ENCODE measurements at places on chromosomes 4 and X.

DNA sequence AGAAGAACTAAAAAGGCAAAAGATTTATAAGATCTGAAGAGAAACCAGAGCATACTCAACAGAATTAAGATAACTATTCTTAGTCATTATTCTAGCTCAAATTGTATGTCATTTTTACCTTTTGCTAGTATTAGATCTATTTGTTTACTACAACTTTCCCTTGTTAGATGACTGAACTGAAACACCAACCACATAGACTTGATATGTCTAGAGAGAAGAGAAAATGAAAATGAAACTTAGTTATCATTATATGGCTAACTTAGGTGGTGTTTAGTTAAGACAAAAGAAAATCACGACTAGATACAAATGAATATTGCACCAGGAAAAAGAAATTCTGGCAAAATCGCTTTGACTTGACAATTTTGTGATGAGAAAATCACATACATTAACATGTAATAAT is 690.8 kb downstream of the PCDH18 start:
- DNase-seq, result no peak

GRCh38 chr4:161816958-161817357 is 346.8 kb downstream of the FSTL5 start:
- no peak for DNase-seq

DNA sequence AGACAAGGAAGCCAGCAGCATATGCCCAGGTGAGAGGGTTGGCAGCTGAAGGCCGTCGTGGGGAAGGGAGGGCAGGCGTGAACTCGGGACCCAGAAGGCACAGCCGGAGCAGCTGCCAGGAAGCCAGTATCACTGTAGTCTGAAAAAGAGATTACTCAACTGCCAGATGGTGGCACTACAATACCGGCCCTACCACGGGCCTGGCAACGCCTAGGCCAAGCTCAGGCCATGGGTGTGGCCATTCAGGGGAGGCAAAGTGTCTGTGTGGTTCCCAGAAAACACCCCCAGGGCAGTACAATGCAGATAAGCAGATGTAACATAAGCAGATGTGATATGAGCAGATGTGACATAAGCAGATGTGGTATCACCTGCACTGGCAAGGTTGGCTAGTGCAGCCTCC is 236.0 kb downstream of the AFAP1 start:
- no peak for DNase-seq

DNA sequence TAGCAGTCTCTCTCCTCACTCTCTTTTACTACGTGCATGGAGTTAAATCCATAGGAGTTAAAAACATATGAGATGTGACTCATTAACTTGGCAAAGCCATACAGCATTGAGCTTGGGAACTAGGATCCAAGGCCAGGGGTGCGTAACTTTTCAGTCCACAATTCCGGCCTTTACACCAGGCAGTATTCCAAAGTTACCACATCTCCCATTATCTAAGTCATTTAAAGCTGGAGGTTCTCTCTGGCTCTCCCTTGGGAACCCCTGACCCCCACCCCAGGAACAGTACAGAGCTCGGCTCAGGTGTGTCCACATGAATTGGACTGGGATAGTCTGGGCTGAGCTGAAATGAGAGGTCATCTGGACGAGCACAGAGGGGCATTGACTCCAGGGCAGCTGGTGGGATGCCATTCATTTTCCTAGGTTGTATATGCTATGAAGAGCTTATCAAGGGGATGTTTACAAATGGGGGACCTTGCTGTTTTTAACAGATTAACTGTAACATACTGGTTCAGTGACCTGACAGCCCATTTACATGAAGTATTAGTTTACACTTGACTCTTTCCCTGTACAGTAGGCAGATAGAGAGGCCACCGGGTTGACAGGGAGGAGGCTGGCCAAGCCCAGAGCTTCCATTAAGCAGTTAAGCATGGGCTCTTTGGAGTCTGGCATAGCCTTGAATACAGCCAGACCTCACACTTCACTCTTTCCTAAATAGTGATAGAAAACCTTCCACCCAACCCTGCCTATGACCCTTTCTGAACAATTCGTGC is 128.8 kb downstream of the RAB28 start:
- no peak for DNase-seq

DNA sequence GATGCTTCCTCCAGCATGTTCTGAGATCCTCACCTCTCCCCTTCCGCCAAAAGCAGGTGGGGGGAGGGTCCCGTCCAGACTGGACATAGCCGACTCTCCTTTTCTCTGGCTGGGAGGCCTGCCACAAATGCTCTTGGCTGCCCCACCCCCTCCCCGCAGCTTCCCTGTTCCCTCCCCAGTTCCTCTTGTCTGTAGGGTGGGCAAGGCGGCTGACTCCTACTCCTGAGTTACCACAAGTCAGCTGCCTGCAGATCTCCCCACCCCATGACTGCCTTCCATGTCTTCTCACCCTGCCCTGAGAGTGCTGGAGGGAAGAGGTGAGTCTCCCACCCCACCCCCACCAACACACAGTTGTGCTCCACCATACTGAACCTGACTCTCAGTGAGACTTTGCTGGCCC is 2.9 kb downstream of the ATP6AP1 start:
- DNase-seq, result no peak

DNA sequence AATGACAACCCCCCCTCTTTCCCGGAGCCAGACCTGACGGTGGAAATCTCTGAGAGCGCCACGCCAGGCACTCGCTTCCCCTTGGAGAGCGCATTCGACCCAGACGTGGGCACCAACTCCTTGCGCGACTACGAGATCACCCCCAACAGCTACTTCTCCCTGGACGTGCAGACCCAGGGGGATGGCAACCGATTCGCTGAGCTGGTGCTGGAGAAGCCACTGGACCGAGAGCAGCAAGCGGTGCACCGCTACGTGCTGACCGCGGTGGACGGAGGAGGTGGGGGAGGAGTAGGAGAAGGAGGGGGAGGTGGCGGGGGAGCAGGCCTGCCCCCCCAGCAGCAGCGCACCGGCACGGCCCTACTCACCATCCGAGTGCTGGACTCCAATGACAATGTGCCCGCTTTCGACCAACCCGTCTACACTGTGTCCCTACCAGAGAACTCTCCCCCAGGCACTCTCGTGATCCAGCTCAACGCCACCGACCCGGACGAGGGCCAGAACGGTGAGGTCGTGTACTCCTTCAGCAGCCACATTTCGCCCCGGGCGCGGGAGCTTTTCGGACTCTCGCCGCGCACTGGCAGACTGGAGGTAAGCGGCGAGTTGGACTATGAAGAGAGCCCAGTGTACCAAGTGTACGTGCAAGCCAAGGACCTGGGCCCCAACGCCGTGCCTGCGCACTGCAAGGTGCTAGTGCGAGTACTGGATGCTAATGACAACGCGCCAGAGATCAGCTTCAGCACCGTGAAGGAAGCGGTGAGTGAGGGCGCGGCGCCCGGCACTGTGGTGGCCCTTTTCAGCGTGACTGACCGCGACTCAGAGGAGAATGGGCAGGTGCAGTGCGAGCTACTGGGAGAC is 1.6 kb downstream of the PCDH10 start:
- no peak for DNase-seq

GRCh38 chrX:38336538-38337240 is 9.4 kb upstream of the RPGR start:
- DNase-seq, result no peak

- no peak for DNase-seq
Observed at GRCh38 chr4:16029886-16030285, 53.9 kb downstream of the PROM1 start.

- no peak for DNase-seq
Observed at GRCh38 chr4:97500423-97500822, 642.9 kb downstream of the STPG2 start.

DNA sequence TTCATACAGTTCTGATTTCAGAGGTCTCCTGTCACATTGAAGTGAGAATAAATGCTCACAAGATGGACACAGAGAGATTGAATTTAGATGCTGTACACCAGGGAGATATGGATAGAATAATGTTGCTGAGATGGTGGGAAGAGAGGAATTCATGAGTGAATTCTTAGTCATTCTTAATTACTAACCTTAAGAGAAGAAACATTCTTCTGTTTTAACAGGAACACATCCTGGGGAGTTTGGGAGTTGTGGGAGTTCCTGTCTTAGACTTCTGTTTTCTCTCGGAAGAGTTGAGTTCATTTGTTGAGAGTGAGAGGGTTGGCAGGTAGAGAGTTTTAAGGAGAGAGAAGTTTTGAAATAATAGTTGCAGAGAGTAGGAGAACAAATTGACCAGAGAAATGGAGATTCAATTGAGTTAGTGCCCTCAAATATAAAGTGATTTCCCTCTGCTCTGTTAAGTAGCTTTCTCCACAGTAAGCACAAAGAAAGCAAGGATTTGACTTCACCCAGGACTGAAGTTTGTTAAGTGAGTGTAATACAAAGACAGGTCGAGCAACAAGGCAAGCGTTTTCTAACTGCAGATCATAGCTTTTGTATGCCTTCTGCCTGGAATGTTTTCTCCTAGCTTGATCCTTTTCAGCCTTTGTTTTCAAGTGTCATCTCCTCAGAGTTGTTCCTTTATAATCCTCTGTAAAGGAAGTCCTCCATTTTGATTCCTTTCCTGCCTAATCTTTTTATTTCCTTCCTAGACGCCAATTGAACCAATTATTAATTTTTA is 205.9 kb downstream of the RAPGEF2 start:
- DNase-seq, result no peak

All from left cardiac atrium (tissue), 4 donors.